ENCODE measurements at places on chromosomes 11 and 22.
A peak's percentile ranks its signal among the peaks of the same experiment; 100 is the strongest.

GRCh38 chr11:65432100-65432650 lies 9.6 kb downstream of the NEAT1 start:
- no peak for DNase-seq

DNA sequence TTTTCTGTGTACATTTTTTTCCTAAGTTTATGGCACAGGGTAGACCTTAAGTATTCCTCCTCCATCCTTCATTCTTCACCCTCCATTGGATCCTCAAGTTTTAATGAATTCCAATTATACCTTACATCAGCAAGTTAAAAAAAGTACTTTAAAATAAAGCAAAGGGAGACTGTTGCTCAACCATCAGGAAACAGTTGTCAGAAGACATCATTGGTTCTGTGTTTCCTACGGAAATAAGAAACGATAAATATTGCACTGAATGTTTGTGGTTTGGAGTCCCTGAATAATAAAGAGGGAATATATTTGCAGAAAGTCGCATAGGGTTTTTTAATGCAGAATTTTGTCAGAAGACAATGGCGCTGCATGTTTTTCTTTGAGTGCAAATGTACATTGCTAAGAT lies 28.1 kb upstream of the LDHA start:
- DNase-seq: no peak

DNA sequence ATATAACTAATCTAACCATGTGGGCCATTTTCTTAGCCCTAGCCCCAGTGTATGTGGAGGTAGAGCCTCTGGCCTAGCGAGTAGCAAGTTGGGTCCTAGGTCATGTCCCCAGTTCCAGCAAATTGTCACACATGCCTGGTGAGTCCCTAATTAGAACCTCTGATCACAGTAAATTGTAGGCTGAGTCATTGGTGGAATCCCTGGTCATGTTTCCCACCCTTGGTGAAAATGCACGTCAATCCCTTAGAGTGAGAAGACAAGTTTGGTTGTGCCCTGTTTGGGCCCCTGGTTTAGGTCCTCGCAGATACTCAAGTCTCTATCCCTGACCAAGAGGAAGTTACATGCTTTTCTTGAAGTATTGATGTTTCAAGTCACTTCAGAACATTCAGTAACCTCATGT lies 46.7 kb downstream of the ATM start:
- DNase-seq: no peak

DNA sequence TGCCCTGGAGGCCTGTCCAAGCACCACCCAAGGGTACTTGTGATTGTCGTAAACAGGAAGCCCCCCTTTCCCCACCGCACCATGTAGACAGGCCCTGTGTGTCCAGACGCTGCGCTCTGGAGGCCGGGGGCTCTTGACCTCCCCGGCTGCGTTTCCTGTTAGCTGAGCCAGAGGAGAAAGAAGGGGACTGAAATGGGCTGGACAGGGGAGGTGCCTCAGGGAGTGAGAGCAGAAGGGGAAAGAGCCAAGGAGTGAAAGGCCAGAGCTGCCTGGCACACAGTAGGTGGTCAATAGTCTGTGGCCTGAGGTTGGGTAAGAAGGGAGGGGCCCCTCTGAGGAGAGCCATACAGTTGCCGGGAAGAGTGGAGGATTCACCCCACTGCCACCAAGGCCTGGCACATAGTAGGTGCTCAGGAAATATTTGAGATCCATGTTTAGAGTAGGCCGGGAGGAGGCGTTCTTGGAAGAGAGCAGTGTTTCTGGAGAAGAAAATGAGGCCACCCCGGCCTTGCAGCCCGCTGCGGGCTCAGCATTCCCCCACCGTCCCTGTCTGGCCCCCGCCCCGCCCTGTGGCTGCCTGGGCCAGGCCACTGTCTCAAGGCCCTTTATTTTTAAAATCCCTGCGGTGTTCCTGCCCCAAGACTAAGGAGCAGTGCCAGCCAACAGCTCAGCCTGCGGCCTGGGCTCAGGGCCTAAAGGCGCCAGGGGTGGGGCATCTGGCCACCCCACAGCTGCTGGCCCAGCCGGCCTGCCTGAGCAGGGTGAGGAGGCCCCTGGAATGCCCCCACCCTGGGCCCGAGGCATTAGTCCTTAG lies 13.6 kb upstream of the CDC42EP1 start:
- no peak for DNase-seq

DNA sequence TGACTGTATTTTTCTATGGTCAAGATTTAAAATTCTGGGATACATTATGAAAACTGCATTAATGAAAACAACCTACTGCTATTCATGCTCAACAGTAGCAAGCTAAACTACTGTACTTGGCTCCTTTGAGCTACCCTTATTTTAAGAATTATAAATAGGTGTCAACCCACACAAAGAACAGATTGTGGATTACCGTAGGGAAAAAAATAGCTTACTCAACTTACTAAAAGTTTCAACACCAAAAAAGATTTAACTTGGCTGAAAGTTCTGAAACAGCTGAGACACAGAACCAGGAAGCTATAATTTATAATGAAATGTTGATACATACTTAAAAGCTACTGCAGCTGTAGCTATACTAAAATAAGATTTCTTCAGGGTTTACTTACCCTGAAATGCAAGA lies 10.1 kb downstream of the LIN7C start:
- DNase-seq: no peak

DNA sequence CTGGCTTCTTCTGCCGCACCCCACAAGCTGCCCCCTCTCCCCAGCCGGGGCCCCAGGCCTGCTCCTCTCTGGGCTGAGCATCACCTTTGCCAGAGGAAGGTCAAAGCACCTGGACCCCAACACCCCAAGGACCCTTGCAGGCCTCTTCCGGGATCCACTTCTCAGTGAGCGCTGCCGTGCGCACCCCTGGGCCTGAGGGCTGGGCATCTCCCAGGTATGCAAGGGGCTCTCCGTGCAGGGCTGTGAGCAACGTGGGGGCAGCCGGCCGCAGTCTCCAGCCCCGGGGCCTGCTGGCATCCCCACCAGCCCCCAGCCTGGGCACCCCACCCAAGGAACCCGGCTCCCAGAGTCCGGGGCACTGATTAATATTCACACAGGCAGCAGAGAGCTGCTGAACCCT lies 64.0 kb downstream of the BRD1 start:
- no peak for DNase-seq

GRCh38 chr22:50605613-50606074 lies 5.1 kb downstream of the MAPK8IP2 start:
- DNase-seq: no peak

DNA sequence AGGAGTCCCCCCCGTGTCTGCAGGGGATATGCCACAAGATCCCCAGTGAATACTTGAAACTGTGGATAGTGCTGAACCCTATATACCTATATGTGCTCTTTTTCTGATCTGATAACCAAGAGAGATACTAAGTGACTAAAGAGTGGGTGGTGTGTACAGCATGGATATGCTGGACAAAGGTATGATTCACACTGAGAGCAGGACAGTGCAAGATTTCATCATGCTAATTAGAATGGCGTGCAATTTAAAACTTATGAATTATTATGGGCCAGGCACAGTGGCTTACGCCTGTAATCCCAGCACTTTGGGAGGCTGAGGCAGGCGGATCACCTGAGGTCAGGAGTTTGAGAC lies 90.2 kb upstream of the ALKBH3 start:
- DNase-seq: no peak

- DNase-seq: peak; percentile 14
Observed at GRCh38 chr11:95599959-95600586, 189.5 kb downstream of the FAM76B start.

DNA sequence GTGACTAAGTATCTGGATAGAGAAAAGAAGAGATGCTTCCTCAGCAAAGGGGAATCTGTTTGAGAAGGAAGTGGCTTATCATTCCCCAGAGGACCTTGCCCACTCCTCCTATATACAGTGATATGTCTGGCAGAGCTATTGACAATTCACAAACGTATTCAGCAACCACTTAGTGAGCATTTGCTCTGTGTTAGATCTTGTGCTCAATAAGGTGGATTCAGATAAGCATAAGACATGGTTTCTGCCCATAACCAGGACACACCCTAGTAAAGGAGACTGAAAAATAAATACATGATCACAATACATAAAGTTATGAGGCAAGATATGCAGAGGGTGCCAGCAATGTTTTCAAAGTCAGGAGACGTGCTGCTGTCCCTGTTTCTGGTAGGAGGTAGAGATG lies 1.4 kb downstream of the TMEM9B start:
- no peak for DNase-seq

DNA sequence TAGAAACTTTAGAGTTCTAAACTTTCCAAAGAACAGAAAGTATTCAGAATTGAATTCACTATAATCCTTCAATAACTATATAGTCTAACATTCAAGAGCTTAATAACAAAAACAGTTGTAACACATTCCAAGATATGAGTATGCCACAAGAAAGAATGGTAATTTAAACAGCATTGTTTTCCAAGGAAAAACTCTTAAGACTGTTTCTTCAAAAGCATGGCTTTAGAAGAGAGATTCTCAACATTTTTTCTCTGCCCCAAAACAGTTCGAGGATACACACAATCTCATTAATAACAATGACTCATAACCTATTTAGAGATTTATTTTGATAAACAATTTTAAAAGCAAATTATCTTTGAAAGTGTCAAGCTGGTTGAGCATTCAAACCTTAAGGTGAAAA lies 16.7 kb upstream of the ARHGAP32 start:
- DNase-seq: no peak

- no peak for DNase-seq
Observed at GRCh38 chr11:79461144-79461543, 20.3 kb upstream of the TENM4 start.

DNA sequence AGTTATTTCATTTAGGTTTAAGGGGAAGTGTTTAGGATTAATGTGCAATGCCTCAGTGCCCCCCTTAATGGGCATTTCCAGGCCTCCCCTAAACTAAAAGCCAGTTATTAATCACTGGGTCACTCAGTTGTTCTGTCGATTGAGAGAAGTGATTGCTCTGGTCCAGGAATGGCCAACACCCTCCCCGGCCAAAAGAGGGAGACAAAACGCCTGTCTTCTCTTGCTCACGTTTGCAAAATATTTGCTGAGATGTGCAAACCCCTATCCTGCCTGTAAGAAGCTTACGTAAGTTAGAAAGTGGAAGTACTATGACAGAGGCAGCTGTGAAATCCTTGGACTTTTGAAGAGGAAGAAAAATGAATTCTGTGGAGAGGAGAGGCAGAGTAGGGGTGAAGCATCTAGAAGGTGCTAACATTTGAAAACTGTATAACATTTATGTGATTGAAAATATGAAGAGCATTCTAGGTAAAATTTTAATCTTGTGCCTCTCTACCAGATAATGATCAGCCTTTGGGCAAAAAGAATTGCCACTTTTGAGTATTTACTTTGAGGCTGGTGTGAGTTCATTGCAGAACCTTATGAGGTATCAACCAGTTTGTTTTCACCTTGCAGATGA lies 37.7 kb downstream of the NTM start:
- no peak for DNase-seq

DNA sequence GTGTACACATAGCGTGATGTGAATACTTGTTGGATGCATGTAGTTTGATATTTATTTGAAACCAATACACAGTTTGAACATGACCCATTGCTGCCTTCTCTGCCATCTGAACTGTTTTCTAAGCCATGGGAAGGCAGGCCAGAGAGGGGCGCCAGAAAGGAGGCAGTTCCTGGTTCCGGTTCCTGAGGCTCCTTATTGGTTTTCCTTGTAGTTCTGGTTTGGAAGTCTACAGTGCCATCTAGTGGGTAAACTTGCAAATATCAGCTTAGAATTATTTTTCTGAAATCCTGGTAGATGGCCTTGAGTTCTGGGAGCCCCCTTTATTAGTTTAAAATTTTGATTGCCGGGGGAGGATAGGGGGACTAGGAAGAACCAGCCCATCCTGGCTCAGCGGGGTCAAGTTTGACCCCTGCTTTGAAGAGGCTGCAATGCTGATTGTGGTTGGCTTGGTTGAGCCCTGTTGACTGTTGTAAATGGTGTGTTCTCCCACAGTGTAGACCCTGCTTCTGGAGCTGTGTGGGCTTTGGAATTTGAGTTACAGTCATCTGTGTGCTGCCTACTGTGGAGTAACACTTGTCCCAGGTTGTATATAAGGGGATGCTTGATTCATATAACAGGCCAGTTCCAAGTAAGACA lies 48.4 kb downstream of the GRAMD1B start:
- DNase-seq: no peak

DNA sequence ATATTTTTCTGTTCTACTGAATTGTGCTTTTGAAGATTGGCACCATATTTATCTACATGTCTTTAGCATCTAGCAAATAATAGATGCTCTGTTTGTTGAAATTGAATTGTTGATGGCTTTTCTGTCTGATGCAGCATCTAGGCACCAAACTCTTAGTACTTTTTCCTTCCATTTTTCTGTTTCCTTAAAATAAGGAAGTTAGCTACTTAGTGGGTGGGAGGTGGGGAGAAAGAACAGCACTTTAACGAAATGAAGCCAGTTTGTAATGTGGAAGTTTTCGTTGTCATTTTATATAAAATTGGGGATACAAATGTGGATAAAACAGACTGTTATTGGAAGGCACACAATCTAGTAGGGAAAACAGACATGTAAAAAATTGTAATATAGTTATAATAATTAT lies 76.6 kb downstream of the HIPK3 start:
- no peak for DNase-seq

DNA sequence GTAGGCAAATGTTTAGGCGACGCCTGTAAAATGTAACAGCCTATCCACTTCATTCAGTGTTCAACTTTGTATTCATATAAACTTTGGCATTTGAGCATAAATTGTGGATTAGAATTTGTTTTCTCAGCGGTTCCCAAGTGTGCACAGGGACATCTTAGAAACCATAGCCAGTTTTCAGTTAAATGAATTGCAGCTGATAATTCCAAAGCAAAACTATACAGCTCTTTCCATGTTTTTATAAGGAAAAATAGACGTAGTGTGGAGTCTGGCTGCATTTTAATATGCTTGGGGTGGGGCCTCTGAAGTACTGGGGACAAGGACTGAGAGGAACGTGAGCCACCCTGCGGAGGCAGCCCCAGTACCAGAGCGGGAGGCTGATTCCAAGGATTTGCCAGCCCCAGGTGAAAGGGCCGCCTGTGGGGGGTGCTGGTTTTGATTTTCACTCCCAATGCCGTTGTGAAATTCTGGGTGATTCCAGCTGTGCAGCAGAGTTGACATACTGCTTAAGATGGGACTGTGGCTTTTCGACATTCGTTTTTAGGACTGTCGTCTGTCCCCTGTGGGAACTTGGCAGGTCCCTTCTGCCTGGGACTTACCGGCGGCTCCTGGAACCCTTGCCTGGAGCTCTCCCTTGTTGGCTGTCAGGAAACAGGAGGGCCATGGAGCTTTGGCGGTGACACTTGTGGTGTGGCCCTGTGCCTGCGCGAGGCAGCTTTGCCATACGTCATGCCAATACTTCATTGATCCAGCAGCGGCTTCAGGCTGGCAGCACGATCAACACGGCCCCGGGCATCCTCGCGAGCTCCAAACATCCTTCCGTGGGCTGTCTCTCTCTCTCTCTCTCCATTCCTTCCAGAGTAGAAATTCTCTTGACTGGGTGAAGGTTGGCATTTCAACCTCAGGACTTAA lies 370.9 kb downstream of the TBC1D22A start:
- DNase-seq: no peak

- no peak for DNase-seq
Observed at GRCh38 chr22:22130953-22131608, 113.5 kb upstream of the VPREB1 start.

DNA sequence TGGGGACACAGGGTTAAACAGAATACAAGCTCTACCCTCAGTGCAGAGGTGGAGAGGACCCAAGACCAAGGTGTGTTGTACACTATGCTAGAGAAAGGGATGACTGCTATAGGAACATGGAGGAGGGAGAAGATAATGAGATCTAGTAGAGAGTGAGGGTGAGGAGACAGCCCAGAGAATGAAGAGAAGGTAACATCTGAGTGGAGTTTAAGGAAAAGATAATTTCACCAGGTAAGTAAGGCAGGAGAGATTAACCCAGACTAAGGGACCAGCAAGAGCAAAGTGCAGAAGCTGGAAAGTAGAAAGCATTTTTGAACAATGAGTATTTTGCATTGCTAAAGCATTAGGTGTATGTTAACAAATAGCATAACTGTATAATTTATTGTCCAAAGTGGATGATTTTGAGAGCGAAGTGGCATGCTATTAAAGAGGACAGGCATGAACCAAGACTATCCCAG lies 128.8 kb downstream of the RASSF10 start:
- no peak for DNase-seq
